ENCODE measurements at places on chromosomes 13 and 19.
A peak's percentile ranks its signal among the peaks of the same experiment; 100 is the strongest.

DNA sequence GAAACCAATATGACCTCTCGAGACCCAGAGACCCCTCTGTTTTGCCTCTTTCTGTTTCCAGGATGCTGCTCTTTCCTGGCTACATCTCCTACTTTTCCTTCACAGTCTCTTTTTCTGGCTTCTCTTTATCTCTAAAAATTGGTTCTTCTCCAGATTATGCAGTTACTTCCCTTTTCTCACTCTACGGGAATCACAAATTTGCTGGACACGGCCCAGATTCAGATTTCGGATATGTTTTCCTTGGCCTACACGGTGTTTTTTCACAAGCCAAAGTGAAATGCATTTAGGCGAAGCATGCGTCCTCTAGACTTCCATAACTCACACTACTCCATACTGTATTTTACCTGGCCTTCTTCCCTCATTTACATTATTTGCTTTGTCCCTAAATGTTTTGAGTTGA, 214.7 kb upstream of the MIR17HG start:
- no peak for DNase-seq

GRCh38 chr13:26616126-26616525, 58.6 kb downstream of the WASF3 start:
- no peak for DNase-seq

GRCh38 chr19:1115646-1116420, 12.0 kb downstream of the GPX4 start:
- no peak for DNase-seq

DNA sequence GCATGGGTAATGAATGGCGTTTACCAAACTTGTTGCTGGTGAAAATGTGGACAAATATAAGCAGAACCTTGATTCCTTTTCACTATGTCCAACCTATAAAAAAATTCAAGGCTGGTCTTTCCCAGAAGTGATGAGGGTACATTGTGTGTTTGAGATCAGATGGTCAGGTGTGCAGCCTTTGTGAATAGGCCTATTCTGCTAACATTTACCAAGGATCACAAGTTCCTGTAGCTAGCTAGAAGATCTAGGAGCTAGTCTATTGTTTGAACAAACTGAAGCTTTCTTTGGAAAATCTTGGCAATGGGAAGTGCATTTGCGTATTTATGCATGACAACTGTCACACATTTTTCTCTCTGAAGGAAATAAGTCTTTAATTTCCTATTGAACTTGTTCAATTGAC, 489.6 kb downstream of the KLF5 start:
- DNase-seq: no peak

DNA sequence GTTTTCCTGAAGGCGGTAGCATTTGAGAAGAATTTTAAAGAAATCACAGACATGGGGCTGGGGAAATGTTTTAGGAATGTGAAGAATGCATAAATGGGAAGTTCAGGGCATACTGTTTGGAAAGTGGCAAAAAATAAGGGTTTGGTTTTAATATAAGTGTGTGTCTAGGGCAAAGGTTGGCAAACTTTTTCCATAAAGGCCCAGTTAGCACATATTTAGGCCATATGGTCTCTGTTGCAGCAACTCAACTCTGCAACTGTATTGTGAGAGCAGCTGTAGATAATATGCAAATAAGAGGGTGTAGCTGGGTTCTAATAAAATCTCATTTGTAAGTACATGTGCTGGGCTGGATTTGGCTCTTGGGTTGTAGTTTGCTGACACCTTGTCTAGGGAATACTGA, 521.9 kb downstream of the DIAPH3 start:
- DNase-seq: no peak

GRCh38 chr19:34128558-34129250, 43.6 kb upstream of the LSM14A start:
- no peak for DNase-seq

DNA sequence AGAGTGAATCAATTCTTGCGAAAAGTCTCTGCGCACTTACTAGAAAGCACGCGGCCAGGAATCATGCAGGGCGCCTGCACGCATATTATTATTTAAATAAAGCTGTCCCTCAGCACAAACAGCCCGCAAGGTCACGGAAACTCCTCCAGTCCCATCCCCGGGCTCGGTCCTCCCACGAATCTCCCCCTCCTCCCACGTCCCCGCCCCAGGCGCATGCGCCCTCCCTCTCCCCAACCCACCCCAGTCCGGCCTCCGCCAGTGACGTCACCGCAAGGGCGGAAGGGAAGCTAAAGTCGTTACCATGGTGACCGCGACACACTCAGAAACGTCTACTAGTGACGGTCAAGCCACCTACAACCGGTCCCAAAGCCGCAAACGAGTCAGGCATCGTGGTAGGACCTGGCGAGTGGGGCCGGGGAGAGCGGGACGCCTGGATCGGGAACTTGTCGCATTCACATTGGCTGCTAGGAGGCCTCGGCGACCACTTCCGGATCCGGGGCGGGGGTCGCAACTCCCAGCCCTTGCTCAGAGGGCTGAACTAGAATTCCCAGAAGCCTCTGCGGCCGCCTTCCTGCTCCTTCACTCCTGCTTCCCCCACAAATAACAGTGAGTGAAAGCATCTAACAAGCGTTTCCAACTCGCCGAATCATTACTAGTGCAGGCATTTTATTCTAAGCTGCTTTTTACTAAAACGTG, at the start of gene ZSCAN5A:
Gene ZSCAN5A, minus strand, starts transcription at position 459 of the 696 bp plus-strand sequence. CDS start 89,793 bp downstream, outside the sequence.
- DNase-seq: peak; percentile 96

GRCh38 chr13:48160606-48161278, 65.8 kb upstream of the MED4 start:
- no peak for DNase-seq

DNA sequence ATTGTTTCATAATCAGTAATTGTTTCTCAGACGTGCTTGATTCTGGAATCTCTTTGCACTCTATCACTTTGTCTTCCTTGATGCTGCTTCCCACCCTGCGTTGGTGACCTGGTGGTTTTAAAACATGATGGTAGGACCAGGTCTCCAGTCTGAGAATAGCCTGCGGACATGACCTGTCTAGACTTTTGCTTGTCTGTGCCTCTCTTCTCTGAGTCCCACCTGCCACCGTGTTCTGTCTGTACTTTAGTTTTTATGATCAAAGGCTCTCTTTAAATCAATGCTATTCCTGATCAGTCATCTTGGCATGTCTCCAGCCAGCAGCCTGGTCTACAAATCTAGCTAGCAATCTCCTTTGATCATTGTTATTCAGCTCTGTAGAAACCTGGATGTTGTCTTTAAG, 933.9 kb downstream of the DIAPH3 start:
- DNase-seq: no peak

DNA sequence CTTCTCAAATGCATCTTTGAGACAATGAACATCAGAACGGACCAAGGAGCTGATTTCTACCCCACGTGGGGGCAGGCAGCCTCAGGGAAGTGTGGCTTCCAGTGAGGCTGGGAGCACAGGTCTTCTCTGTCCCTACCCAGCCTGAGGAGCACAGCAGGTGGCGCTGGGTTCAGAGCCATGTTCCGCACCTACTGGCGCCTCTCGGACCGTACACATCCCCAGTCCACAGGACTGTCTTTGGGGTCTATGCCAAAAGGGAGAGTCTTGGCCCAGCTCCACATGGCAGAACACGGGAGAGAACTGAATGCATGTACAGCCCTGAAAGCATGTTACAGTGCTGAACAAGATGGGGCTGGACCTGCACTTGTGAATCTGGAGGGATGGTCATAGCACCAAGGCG, 22.6 kb downstream of the SUGP1 start:
- DNase-seq: no peak

GRCh38 chr13:45174478-45174877, 26.4 kb downstream of the KCTD4 start:
- no peak for DNase-seq

GRCh38 chr13:54347531-54347930, 1318.9 kb downstream of the OLFM4 start:
- DNase-seq: no peak

GRCh38 chr13:62292714-62293480, 877.2 kb upstream of the PCDH20 start:
- no peak for DNase-seq

GRCh38 chr13:81106348-81106747, 765.4 kb upstream of the SPRY2 start:
- DNase-seq: no peak

GRCh38 chr13:96687191-96687590, 307.1 kb downstream of the OXGR1 start:
- no peak for DNase-seq

DNA sequence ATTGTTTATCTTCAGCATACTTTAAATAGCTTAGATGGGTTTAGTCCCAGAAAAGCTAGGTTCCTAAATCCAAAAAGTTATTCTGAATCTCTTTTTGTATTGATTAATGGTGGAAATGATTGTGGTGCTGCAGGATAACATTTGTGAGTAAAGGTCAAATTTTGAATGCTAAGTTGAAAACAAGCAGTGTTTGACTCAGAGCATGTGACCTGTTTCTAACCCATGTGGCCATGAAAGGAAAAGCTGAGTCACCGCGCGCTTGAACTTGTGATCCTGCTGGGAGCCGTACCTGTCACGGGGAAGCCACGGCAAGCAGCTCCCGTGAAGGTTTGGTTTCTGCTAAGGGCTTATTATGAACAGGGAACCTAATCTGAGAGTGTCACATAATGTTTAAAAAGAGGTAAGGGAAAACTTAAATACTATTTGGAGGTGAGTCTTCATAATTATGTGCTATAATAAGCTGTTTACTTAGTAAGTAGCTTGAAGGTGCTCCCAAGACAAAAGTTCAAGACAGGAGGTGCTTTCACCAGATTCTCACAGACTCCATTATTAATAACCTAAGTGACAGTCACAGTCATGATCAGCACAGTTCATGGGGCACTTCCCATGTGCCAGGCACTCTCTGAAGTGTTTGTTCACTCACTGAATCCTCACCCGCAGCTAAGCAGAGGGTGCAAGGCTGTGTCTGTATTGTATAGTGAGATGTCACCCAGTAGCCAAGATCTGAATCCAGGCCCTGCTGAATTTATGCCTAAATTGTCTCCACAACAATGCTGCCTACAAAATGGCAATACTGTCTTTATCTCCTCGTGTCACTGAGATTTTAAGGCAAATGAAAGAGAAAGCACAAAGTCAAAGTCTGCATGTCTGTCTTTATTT, 286.5 kb downstream of the MYO16 start:
- peak; percentile 39 for DNase-seq

DNA sequence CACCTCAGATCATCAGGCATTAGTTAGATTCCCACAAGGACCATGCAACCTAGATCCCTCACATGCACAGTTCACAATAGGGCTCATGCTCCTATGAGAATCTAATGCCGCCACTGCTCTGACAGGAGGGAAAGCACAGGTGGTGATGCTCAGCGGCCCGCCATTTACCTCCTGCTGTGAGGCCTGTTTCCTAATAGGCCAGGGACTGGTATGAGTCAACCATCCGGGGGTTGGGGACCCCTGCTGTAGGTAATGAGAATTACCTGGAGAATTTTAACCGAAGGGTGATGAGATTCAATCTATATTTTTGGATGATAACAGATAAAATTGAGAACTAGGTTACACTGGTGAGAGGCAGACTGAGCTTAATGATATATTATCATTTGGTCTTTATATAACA, 101.4 kb downstream of the LACC1 start:
- no peak for DNase-seq

GRCh38 chr13:24199016-24199415, 38.5 kb downstream of the SPATA13 start:
- no peak for DNase-seq

GRCh38 chr13:24985107-24985506, 110.8 kb upstream of the PABPC3 start:
- no peak for DNase-seq

- DNase-seq: no peak
Observed at GRCh38 chr13:40613914-40614313, 52.5 kb downstream of the FOXO1 start.

DNA sequence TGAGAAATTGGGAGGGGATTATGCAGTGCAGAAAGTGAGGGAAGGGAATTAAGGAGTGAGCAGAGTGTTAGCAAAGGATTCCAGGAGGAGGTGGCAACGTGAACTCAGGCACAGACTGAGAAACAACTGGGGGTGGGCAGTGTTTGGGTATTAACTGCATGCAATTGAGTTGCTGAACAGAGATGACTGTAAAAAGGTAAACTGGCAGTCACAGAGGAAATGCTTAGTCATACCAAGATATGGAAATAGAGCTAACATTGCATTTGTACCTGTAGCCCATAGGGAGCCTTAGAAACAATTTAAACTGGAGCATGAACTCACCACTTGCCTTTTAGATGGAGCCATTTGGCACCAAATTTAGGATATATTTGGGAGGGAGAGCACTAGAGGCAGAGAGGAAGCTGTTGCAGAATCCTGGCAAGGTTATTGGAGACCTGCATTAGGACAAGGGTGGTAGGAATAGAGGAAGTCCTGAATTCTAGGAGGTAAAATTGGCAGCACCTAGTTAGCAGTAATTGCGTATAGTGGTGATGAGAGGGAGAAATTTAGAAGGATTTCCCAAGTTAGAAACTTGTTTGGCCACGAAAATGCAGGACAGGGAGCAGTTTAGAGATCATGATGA, 100.6 kb upstream of the FRY start:
- peak; percentile 68 for DNase-seq

- DNase-seq: no peak
Observed at GRCh38 chr19:35459414-35460082, 11.5 kb downstream of the FFAR2 start.

GRCh38 chr13:95185851-95186250, 115.4 kb downstream of the ABCC4 start:
- DNase-seq: no peak

DNA sequence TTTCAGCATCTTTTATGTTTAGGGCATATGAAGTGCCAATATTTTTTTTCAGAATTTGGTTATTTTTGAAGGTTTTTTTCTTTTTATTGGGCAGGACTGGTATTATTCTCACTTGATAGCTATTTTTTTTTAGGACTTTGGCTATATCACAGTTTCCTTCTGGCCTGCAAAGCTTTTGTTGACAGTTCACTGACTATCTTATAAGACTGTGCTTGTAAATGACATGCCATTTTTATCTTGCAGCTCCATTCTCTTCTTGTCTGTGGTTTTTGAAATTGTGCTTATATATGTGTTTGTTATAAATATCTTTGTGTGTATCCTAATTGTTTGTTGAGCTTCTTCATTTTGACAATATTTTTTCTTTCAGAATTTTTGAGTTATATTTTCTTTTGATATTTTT, 26.4 kb upstream of the ZNF431 start:
- DNase-seq: no peak

DNA sequence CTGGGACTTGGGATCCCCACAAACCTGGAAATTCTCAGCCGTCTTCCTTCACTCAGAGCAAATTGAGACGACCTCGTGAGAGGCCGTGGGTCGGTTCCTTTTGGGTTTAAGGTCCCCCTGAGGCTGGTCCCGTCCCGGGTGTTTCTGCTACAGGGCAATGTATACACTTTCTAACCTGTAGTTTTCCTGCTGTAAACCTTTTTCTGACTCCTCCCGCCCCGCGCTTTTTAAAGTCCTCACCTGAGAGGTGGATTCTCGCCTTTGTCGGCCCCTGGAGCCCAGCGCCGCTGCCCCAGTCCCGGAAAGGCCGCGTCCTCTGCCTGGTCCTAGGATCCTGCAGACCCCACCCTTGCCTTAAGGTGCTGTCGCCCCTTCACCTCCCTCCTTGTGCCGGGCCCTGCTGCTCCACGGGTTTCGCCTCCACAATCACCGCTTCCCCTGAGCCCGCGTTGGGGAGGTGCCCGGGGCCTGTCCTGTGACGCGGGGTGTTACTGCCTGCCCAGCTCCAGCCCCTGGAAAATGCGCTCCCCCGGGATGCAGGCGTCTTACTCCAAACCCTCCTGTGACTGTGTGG, 391 bp downstream of the ZNF761 start:
- peak; percentile 31 for DNase-seq

- DNase-seq: peak; percentile 52
Observed at GRCh38 chr13:38752686-38753085, 65.8 kb downstream of the FREM2 start.

- no peak for DNase-seq
Observed at GRCh38 chr13:36834299-36834698, 15.3 kb downstream of the RFXAP start.

- peak; percentile 95 for DNase-seq
Observed at GRCh38 chr19:39506944-39507714, 7.8 kb upstream of the SELENOV start.
